GM13976 (cell line): ENCODE measurements at places on chromosomes 3 and 15.

- DNase-seq: peak; percentile 79
Measured at GRCh38 chr3:122576174-122576940, 1.1 kb upstream of the PARP15 start.

DNA sequence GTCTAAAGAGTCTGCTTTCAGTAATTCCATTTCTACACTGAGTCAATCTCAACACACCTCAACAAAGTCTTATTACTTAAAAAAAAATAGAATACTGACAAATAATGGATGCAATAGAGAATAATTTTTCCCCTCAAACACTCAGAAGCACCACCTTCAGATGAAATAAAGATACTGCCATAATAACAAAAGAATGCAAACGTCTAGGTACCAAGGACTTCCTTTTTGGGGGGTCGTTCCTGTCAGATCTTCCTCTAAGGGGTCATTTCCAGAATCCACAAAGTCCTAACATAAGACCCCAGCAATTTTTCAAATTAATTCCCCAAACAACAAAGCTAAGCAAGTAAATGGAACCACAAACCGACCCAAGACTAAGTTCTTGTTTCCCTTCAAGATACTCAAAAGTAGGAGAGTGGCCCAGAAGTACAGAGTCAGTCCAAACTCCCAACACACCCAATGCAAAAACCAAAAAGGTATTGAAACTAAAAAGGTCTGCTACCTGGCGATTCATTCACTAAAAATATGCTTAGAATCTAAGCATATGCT, 1.3 kb downstream of the RYK start:
- no peak for DNase-seq

DNA sequence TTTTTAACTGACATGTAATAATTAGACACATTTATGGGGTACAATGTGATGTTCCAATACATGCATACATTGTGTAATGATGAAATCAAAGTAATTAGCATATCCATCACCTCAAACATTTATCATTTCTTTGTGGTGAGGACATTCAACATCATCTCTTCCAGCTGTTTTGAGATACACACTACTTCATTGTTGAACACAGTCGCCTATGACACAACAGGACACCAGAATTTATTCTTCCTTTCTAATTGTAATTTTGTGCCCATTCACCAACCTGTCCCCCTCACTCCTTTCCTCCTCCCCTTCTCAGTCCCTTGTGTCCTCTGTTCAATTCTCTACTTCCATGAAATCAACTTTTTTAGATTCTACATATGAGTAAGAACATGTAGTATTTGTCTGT, 113.4 kb upstream of the CBLB start:
- DNase-seq: no peak

- DNase-seq: no peak
Measured at GRCh38 chr3:135136361-135137100, 341.5 kb downstream of the EPHB1 start.

- no peak for DNase-seq
Measured at GRCh38 chr3:117881210-117881609, 1153.4 kb downstream of the IGSF11 start.
